Activated CD8-positive, alpha-beta memory T cell treated with anti-CD3 and anti-CD28 coated beads for 1 hour (primary cell): ENCODE measurements at places on chromosomes 1 and 21.

- no peak for DNase-seq
Measured at GRCh38 chr1:23904748-23905357, 8.3 kb downstream of the CNR2 start.

DNA sequence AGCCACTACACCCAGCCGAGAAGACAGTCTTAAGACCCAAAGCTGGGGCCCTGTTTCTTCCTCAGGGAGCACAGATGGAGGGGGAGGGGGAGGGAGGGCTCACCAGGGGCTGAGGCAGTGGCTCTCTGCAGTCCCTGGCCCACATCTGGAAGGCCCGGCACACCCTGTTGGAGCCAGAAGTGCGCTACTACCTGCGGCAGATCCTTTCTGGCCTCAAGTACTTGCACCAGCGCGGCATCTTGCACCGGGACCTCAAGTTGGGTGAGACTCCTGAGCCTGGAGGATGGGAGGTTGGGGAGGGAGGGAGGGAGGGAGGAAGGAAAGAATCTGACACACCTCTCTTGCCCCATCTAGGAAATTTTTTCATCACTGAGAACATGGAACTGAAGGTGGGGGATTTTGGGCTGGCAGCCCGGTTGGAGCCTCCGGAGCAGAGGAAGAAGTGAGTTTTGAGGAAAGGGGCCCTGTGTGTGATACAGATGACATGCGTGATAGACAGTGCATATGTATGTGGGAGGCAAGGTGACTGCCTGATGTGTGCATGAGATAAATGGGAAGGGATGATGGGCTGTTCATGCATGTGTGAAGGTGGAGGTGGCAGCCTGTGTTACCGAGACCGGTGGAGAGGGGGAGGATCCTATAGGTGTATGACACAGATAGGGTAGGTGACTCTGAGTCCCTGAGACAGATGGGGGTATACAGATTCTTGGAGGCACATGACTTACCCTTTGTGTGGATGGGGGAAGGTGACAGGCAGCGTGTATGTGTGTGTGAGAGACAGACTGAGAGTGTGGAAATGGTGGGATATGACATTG, 1.5 kb downstream of the PLK3 start:
- DNase-seq: no peak

- DNase-seq: no peak
Measured at GRCh38 chr1:57289781-57290180, 134.1 kb downstream of the DAB1 start.

DNA sequence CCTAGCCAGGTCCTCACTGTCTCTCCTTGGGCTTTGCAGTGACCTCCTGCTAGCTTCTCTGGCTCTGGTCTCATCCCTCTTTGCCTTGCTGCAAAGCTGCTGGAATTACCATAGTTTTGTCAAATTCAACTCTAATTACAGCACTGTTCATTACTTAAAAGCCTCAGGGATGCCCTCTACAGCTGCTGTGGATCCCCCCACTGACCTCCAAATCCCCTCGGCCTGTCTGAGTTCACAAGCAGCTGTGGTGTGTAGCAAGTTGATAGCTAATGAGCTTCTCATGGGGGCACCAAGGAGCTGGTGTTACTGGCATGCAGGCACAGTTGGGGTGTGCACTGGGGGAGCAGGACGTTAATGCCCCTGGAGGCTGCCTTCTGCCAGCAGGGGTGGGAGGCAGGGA, 24.8 kb downstream of the NIPAL3 start:
- DNase-seq: no peak

DNA sequence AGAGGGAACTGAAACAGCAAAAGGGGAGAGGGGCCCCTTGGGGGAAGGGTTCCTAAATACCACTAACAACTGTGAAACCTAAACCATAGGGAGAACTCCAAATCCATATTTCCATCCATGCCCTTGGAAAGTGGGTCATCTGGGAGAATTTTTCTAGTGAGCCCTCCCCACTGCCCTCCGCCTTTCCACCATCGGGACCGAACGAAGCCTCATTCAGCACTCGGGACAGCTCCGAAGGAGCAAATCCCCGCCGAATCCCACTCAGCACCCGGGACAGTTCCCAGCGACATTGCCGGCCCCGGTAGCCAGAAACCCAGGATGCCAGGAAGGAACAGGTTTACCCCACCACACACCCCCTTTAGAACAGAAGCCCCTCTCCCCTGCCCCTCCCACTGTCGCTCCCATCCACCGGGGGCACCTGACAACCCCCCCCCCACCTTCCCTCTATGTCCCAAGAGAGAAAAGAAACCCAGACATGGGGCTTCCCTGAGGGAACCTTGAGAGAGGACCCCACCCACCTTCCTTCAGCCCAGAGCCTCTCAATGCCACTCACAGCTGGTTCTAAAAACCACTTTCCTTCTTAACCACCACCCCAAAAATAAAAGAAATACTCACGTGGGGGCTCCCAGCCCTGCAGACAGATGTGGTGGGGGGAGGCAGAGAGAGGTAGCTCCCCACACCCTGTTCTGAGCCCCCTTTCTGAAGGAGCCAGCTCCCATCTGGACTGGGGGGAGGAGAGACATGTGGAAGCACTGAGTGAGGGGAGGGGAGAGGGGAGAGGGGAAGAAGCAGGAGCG, 4.5 kb downstream of the DLGAP3 start:
- DNase-seq: peak; percentile 43

DNA sequence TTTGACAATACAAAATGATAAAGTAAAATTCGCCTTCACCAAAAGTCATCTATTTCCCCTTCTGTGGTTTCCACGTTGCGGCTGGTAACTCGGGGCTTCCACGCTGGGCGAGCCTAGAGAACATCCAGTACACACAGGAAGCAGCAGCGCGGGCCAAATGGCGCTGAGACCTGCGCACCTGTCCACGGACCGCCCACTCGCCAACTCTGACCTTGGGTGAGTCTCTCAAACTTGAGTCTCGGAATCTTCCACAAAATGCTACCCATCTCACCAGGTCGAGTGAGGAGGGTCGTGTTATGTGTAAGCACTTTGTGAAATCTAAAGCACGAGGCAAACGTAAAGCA, 820 bp upstream of the TTF2 start:
- peak; percentile 45 for DNase-seq

- DNase-seq: no peak
Measured at GRCh38 chr1:229339520-229339919, 3.3 kb downstream of the CCSAP start.

DNA sequence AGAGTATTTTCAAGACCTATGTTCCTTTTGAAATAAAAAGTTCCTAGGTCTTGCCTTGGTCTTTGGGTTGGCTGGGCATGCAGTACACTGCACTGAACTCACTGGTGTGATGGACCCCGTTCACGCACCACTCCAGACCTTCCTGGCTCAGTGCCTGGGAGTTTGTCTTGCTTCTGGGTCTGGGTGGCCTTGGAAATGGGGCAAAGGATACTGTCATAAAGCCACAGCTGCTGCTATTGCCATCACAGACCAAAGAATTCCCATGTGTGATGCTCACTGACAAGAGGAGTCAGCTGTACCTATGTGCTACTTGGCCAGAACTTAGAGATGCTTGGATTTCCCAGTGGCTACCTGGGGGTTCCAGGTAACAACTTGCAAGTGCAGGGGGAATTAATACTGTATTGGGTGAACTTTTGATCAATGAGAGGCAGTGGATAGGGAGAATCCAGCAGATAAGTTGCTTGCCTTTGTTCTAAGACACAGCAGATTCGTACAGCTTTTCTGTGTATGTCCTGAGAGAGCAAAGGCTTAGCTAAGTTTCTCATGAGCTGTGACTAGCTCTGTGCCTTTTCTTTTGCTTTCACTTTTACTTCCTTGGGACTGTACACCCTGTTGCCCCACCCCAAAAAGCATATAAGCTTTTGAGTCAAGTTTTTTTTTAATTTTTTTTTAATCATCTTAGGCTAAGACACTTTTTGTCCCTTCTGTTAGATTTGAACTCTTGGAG, 115.3 kb downstream of the RUNX1 start:
- no peak for DNase-seq

GRCh38 chr1:166354406-166354805, 187.6 kb upstream of the FAM78B start:
- DNase-seq: no peak

DNA sequence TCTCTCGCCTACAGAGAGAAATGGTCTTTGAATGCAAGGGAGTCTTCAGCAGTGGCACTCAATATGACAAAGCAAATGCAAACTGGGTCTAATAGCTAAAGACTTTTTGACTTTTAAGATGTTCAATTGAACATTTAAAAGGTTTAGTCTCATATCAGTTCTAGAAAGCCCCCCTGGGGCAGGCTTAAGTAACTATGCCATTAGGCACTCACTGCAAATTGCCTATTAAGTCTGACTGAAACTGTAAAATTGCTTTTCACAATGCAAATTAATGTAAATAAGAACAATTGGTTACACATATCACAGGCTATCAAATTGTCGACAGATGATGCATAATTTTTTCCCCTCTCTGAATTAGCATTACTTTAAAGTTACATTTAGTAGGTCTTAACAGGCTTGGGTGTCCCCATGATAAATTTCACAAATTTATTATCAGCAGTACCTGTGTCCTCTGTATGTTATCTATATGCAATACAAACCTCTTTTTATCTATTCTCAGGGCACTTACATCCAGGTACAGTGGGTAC, 329.1 kb downstream of the LRRIQ3 start:
- DNase-seq: no peak

GRCh38 chr1:55320891-55321290, 105.7 kb upstream of the USP24 start:
- no peak for DNase-seq

DNA sequence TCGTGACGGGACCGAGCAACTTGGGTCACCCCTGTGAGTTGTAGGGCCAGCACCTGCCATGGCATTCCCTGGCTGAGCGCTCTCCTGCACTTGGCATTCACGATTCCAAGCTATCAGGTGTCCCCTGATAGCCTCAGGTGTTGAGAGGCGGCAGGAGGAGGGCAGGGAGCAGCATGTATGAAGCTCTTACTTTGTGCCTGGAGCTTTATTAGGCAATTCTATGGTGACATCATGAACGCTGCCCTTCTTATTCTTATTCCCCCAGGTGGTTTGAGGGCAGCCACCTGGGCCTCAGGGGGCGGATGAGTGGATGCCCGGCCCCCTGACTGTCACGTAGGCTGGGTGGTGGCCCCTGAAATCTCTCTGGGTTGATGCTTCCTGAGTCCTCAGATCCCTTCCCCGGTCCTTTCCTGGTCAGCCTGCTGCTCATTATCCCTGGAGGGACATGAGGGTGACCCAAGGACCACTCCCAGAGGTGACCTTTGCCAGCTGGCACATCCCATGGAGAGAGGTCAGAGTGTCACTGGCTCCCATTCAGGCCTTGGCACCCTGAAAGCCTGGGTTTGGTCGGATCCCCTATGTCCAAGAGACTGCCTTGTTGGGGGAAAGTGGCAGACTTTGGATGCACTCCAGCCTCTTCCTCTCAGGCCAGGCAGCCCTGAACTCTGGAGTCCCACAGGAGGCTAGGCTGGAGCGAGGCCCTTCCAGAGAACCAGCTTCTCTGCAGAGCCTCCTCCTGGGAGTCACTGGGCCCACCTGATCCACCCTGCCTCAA, 51.9 kb downstream of the SPSB1 start:
- DNase-seq: no peak

GRCh38 chr21:44058652-44058964, 46.5 kb downstream of the TRAPPC10 start:
- no peak for DNase-seq

DNA sequence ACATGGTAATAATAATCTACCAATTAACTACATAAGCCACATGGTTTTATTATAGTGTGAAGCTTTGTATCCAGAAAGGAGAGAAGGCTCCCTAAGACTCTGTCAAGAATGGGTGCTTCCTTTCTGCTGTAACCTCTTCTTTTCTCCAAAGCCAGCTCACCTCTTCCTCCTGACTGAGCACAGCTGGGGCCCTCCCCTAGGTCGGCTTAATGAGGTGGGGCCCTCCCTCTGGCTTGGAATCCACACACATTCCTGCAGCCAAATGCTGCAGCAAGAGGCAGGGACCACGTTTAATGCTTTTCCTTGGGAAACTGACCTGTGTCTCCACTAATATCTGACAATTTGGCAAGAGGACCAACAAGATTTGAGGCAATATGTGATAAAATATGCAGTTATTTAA, 94.8 kb downstream of the DSCAM start:
- no peak for DNase-seq

- no peak for DNase-seq
Measured at GRCh38 chr21:43575473-43575844, 83.8 kb downstream of the HSF2BP start.

GRCh38 chr1:29052100-29052499, 71.6 kb downstream of the TMEM200B start:
- DNase-seq: no peak
